ENCODE measurements at places on chromosomes 12 and 14.

GRCh38 chr14:99946652-99947489 lies 118.4 kb upstream of the EVL start:
- DNase-seq: peak; percentile 28

DNA sequence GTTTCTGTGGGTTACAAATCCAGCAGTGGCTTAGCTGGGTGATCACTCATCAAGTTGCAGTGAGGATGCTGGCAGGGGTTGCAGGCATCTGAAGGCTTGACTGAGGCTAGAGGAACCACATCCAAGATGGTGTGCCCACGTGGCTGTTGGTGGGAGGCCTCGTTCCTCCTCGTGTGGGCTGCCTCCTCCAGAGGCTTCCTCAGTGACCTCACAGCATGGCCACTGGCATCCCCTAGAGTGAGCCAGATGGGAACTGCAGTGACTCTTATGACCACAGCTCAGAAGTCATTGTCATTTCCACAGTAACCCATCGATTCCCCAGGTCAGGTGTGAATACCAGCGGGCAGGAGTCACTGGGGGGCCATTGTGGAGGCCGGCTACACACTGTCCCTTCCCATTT lies 17.8 kb downstream of the AACS start:
- DNase-seq: no peak

GRCh38 chr12:52598966-52599365 lies 2.3 kb downstream of the KRT72 start:
- DNase-seq: no peak

DNA sequence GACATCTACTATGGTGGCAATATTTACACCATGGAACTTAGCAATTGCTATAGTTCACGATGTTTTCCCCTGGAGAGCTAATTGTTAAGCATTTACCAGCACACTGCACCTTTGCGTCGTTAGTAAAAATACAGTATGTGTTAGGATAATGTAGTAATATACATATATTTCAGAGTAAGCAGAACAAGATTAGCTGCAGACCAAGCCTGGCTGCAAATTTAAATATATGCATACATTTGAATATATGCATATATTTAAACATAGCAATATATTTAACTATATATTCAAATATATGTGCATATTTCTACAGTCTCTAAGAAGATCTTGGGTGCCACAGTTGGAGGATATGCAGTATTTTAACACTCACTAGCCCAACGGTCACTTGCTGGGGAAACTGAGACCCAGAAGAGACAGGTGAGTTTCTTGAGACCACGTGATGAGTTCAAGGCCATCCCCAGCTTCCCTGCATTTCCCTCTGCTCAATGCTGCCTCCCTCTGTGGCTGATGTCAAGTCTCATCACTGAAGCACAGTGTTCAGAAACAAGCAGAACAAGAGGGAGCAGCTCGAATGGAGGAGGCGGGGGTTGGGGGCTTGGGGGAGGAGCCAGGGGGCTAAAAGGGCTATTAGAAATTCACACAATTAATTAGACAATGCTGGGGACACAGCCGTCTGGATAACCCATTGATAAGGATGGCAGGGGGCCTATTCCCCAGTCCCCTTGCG lies 708.0 kb downstream of the MED13L start:
- no peak for DNase-seq

DNA sequence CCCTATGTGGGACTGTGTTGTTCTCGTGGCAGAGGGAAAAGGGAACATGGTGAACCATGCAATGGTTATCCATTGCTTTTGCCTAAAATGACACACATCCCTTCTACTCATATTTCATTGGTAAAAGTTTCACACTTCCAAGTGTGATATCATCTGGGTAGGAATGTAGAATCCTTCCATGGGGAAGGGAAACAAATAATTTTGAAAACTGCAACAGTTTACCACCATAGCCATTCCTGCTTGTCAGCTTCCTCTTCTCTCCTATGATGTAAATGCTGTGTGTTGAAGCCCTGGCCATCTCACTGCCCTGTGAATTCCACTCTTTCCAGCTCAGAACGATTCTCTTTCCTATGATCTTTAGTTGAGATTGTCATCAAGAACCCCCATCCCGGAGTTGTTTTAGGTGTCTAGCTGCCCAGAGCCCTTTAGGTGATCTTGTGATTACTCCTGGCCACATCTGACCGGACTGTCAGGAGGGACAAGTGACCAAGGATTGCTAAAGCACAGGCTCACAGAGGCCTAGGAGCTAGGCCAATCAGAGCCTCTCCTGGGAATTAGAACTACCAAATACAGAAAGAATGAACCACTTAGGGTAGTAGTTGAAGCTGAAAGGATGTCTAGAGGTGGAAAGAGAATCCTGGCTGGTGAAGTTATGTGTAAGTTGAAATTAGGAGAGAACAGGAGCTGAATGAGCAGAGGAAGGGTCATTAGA lies 84.6 kb downstream of the VCPKMT start:
- no peak for DNase-seq

- peak; percentile 3 for DNase-seq
Measured at GRCh38 chr14:72104011-72104613, 171.9 kb downstream of the RGS6 start.

DNA sequence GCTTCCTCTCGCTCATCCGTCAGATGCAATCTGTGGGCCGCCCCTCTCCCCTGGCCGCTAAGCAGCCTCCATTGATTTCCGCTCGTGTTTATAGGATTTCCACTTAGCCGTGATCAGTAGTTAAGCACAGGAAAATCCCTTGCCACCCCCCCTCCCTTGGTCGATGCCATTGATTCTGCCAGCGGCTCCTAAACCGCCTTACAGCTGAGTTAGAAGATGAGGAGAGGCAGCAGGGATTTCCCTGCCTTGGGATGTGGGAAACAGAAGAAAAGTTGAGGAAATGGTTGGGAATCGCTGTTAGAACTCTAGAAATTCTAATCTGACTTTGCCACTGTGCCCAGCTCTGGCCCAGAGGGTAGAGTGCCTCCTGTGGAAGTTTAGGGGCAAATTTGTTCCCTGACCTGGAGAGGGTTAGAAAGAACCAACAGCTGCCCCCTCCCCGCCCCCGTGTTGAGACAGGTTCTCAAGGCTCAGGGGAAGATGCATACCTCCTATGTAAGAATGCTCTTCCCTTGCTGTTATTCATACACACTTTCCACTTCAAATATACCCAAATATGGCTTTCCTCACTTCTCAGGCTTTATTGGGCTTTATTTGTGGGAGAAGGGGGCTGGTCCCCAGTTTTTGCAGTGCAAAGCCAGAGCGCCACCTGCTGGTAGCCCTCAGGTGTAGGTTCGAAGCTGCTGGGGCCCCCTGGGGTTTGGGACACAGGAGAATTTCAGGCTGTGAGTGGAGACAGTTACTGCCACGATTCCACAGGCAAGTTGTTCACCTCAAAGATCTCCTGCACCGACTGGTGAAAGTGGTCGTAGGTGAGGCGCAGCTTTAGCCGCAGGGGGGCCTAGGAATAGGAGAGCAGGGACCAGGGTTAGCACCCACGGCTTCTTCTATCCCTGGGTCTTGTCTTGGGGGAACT lies 3.2 kb downstream of the THTPA start:
- peak; percentile 65 for DNase-seq

DNA sequence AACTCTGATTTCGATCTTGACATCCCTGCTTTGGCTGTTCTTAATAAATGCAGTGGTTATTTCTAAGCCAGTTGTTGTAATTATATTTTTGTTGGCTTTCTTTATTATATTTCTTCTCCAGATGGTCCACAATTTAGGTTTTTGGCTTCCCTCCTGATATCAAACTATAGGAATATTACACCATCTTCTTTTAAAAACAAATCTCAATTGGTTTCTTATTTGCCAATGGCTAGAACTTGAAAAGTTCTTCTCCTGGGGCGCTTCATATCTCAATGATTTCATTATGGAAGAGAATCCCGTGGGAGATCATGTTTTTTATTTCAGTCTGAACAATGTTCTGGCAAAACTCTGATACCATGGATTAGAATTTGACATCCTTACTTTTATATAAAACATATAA lies 292.3 kb downstream of the FLRT2 start:
- DNase-seq: no peak
